A673 (cell line): ENCODE measurements at places on chromosomes 11 and 22. TPM values are rescaled to one million over a fixed set of nuclear protein-coding genes. Genes with fewer than 3 reads are reported as not detected.
A peak's percentile ranks its signal among the peaks of the same experiment; 100 is the strongest.

UPB1 gene
- total RNA-seq = 0.11 and 0.35 TPM in 2 replicates

PELI3 gene
- 15.4 and 18.5 TPM in 2 replicates for total RNA-seq

CHRM1 gene
- total RNA-seq = 0.17 and 0.41 TPM in 2 replicates

SLC37A2 gene
- 0.26 TPM in 1 of 2 replicates, not detected in the other for total RNA-seq

GLYAT gene
- 0.39 TPM in 1 of 2 replicates, not detected in the other for total RNA-seq

DNA sequence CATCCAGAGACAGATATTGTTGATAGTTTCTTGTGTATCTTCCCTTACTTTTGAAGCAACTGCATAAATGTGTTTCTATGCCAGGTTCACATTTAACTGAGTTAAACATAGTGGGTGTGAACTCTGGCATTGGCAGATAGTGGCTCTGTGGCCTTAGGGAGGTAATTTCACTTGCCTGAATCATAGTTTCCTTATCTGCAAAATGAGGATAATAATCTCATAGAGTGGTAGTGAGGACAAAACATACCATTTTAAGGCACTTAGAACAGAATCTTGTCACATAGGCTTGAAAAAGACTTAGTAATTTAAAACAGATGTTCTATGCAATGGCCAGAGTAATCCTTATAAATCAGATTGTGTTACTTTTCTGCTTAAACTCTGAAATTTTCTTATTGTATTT is 56.4 kb upstream of the SYN3 start:
- DNase-seq = no peak

GRCh38 chr11:104968856-104969776 is 742 bp upstream of the CASP4 start:
- DNase-seq = peak; percentile 64

DNA sequence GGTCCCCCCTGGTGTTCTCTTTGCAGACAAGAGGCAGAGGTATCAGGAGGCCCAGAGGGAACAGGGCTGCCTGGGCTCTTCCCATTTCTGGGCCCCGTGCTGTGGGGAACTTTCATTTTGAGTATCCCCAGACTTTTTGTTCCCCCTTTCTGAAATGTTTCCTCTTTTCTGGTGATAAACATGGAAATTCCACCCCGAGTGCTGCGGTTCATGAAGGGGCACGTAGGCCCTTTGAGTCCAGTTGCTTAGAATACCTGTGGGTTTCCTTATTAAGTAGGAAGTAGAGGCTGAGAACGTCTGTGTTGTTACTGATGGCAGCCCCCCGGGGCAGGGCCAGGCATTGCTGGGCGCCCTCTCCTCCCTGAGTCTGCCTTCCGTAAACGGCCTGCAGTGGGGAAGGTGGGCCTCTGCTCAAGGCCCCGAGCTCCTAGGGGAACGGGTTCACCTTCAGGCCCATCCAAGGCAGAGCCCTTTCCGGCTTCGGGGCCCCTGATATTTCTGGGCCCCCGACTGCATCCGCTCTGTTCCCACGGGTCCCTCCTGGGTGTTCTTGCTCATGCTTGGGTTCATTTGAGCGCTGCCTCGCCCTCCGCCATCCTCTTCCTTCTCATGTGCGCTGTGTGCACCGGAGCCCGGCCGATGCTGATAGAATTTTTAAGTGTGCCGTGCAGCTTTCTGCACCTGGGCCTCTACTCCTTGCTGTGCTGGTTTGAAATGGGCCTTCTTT is 12.0 kb downstream of the TBC1D22A start:
- DNase-seq = no peak

DNA sequence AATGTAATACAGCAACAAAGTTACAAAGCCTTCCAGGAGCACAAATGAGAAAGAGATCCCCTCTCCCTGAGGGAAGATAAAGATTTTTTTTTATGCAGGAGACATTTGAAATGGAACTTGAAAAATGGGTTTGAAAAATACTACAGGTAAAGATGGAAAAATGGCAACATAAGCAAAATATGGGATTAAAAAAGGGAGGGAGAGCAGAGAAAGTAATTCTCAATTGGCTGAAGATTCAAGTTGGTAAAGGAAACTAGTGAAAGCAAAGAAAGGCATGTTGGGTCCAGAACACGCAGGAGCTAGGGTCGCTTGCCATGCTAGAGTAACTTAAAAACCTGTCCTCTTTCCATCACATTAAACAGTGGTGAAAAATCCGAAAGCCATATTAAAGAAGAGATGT is 1.5 kb downstream of the ZW10 start:
- DNase-seq = no peak

- no peak for DNase-seq
Observed at GRCh38 chr22:27651486-27651885, 150.1 kb downstream of the MN1 start.

GRCh38 chr11:120814531-120815318 is 209.2 kb upstream of the TBCEL start:
- DNase-seq = no peak

DNA sequence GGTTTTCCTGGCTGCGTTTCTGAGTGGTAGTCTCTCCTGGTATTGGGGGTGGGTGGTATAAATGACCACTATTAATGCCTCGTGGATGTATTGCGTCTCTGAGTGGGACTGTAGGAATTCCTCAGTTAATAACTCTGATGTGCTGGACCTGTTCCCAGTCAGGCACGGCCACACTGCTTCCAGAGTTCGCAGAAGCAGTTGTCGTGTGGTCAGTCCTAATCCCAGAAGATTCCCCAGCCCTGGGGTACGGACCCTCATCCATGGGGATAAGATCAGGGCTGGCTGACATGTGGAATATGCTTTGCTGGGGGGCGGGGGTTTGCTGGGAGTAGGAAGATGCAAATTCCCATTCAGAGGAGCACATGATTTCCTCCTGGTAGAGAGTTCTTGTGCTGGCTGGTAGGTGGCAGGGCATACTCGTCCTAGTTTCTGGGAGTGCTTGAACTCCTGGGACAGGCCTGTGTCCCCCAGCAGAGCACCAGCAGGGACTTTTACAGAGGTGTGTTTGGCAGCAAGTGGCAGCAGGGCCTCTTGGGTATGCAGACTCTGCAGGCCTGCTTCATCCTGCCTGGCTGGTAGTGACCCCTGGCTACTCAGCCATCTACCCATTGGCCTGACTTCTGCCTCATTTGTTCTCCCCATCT is 157.4 kb downstream of the NAV2 start:
- no peak for DNase-seq

DNA sequence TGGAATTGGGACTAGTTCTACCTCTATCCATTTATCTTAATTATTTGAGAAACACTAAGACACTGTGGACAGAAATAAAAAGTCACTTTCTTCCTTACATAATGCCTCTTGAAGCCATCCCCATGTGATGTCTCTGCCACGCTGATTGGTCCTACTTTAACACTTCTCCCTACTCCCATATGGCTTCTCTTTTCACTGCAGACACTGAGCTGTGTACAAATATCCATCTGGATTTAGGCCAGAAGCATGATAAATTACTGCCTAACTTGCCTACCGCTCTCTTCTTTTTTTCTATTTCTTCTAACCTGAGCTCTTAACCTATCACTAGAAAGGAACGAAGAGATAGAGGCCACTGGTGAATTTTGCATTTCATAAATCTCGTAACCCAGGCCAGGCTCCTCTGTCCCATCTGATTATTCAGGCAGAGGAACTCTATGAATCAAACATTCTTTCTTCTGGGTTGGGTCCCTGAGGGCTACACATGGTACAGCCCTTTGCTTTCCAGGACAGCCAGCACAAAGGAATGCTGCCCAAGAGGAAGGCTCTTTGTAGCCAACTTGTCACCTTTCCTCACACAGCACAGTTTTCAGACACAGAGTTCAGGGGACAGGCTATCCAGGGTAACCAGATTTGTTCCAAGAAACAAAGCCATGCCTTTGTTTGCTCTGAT is 878.5 kb upstream of the LRRC4C start:
- no peak for DNase-seq
